ENCODE measurements at places on chromosomes 11 and 22.

- no peak for DNase-seq
These were observed 86.7 kb downstream of the RPS6KA4 start for GRCh38 chr11:64445651-64446050.

DNA sequence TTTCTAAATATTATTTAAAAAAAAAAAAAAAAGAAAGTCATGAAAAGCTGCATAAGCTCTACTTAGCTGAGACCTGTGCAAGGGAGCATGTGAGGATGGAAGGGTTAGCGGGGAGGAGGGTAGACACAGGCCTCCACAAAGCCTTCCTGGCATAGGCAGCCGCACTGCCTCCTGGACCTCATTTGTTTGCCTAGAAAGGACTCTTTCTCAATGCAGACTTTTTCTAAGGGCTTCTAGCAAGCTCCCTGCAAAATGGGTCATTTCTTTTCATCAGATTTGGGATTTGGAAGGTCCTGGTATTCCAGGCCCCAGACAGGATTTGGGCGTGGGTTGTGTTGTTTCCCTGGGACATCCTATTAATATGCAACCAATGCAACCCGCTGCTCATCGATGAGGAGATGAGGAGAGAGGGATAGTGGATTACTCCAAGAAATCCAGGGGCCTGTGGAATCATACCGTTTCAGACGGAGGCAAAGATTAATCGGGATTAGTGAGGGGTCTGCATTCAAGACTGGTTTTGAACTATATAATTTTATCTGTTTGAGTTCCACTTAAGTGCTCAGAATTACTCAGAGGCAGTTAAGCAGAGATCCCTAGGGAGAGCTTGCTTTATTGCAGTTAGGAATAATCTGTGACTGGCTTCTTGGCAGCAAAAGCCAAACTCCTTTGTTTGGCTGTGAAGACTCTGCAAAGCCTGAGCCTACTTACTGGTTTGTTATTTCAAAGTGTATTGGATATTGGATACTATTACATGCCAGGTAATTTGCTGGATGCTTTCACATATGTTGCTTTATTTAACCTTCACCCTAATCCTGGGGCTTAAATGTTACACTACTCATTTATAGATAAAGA, 106.9 kb upstream of the NAV2 start:
- DNase-seq, result no peak

DNA sequence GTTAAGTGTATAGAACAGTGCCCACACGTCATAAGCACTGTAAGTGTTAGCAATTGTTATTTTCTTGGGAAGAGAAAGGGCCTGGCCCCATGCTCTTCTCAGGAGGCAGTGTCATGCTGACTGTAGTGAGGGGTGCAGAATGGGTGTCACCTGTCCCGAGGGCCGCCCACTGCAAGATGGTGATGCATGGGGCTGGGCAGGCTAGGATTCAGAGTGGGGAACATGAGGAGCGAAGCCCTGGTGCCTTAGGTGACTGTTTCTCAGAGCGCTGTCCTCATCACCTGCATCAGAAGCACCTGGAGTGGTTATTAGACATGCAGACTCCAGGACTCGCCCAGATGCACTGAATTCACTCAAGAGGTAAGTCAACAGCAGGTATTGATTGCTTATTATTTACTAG, 101.0 kb upstream of the PARVA start:
- DNase-seq, result no peak

DNA sequence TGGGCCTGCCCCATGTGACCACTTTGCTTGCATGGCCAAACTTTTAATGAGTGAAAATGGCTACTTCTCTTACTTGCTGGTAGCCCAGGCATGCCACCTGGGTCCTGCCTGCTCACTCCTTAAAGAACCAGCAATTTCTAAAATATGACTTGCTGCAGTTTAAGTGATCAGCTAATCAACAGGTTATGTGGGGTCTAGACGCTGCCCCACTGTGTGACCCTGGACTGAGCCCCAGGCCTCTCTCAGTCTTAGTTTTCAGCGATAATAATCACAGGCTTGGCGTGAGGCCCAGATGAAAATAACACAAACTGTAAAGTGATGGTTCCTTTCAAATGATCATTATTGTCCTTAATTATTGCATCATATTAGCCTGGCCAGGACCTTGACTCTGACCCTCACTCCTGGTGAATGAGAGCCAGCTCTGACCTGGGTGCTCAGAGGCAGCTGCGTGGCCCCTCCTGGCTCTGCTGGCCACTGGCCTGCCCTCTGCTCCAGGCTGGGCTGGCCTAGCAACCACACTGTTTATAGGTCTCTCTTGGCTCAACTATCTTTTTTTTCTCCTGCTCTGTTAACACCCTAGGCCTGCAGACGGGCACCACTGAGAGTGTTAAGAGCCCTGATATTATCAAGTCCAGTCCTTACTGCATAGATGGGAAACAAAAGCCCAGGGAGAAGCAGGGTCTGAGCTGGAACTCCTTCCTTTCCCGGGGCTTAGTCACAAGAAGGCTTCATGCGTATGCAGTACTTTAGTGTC, 89.7 kb downstream of the RRM1 start:
- no peak for DNase-seq

DNA sequence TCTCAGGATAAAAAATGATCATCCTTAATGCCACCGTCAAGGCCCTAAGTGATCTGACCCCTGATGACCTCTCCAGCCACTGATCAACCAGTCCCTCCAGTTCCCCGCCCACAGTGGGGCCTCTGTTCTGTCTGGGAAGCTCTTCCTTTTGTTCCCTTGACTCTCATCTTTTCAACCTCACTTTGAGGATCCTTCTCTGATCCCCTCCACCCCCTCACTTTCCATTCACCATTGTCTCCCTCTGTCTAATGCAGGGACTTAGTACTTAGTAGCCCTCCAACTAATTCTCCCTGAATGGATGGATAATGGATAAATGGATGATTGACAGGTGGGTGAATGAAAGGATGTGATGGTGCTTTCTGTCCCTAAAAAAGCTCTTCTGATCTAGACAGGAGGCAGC, 45.6 kb downstream of the C11orf58 start:
- DNase-seq, result no peak

DNA sequence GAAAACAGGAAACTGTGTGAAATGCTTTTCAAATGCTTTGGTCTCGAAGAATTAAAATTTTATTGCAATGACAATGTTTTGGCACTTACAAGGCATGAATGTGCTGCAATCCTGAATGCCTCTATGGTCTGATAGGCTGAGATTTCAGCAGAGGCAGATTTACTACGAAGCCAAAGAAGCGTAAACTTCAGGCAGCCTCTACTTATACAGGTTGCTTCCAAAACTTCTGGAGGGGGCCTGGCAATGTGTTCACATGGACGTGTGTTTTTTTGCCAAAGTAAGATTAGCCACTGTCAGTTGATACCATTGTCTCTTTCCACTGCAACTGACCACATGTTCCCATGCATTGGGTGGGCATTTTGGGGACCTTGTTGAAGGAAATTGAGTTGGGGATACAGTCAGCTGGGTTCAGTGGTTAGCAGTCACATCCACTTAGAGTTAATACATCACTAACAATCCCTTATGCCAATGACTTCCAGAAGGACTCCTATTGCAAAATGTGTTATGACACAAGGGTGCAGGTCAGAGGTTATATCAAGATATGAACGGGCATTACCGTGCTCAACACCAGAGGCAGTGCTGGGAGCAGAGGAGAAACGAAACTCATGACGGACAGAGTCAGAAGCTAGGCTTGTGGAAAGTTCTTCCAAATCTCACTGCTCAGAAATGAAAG, 48.8 kb downstream of the ABTB2 start:
- no peak for DNase-seq

- no peak for DNase-seq
These were observed 105.3 kb downstream of the CTTN start for GRCh38 chr11:70503468-70504221.
